ENCODE measurements at places on chromosomes 2 and 18.
A peak's percentile ranks its signal among the peaks of the same experiment; 100 is the strongest.

- DNase-seq, result peak; percentile 55
Measured at GRCh38 chr2:27162151-27163121, 13.6 kb downstream of the TCF23 start.

DNA sequence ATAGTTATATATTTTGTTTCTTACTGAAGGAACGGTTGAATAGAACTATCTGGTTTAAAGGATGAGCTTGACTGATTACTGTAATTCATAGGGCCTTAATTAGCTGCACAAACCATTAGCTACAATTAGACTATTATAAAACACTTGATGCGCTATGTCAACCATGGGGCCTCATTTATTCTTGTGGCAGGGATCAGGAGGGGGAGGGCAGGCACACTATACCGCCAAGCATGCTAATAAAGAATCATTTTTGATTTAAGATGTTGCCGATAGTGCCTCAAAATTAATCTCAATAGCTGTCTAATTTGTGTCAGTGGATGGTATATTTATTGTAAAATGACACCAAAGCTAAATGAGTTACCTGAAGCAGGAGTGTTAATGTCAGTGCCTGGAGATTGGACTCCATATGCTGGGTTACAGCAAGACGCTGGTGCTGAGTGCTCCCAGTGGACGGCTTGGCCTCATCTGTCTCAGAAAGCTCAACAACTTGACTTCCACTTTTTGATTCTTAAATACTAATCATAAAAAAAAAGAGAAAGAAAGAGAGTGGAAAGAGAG, 1007.0 kb upstream of the CELF4 start:
- no peak for DNase-seq

DNA sequence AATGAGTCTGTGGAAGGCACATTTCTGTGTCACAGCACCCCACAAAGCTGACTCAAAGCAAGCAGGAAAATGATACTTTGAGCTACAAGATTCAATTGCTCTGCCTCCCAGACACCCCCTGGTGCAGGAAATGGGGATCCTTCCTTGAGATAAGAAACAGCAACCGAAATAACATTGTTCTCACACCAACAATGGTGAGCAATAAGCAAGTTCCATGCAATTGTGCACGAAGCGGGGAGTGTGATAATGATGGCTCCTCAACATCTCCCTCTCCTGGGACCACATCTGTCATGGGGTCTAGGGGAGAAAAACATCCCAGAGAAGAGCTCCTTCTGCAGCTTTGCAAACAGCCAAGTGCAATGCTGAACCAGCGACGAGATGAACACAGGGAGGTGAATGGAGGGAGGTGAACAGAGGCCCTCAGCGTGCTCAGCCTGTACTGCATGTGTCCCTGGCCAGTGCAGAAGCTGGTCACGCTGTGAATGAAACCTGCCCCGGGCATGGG, 67.7 kb downstream of the PDCL3 start:
- DNase-seq, result no peak

GRCh38 chr2:148754864-148755263, 110.3 kb downstream of the EPC2 start:
- DNase-seq, result no peak

GRCh38 chr2:172888714-172889669, 153.3 kb downstream of the RAPGEF4 start:
- no peak for DNase-seq

GRCh38 chr2:191631754-191632153, 46.2 kb upstream of the NABP1 start:
- no peak for DNase-seq

- no peak for DNase-seq
Measured at GRCh38 chr2:130728549-130729316, at the start of gene GPR148. TSS of gene GPR148 (plus strand) at chr2:130729070. CDS start at chr2:130729152, 82 bp downstream.

- no peak for DNase-seq
Measured at GRCh38 chr2:217803653-217803960, 199.2 kb downstream of the TNS1 start.

- DNase-seq, result no peak
Measured at GRCh38 chr18:35158728-35159450, 81.9 kb upstream of the ZNF397 start.

DNA sequence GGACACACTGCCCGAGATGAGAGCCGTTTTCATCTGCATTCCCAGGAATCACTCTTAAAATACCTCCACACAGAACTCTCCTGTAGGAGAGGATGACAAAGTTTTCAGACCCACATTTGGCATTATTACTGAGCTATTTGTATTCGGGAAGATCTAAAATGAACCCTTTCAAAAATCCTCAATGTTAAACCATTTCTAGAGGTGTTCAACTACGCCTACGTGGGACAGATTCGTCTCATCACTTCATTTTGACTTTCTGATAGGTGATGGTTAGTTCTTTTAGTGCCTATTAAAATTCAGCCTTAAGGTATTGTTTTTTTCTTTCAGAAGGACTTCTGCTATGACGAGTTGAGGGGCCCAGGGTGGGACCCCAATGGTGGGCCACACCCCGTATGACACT, 71.4 kb upstream of the MGAT4A start:
- DNase-seq, result no peak
